NCI-H226 (cell line): ENCODE measurements at places on chromosomes 11 and 22.

DNA sequence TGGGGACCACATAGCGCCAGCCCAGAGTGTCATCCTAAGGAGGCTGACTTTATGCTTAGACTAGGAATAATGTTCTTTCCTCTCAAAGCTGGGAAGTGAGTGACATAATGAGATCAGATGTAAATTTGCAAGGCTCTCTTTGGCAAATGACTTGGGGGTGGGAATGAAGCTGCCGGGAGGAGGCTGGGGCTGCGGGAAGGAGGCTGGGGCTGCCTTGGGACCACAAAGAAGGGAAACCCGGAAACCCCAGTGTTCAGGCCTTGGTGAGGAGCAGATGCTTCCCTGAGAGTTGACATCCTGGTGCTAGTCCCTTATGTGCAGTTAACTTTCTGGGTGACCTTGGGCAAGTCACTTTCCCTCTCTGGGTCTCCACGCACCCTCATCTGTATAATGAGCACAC, 182.0 kb downstream of the CHST1 start:
- no peak for DNase-seq

- DNase-seq: no peak
Observed at GRCh38 chr11:69529001-69529400, 47.5 kb downstream of the LINC01488 start.

- DNase-seq: no peak
Observed at GRCh38 chr11:83317757-83318690, 31.9 kb upstream of the CCDC90B start.

- no peak for DNase-seq
Observed at GRCh38 chr11:19241260-19242178, 774 bp upstream of the E2F8 start.

GRCh38 chr11:20618083-20618482, 18.7 kb downstream of the SLC6A5 start:
- DNase-seq: no peak

DNA sequence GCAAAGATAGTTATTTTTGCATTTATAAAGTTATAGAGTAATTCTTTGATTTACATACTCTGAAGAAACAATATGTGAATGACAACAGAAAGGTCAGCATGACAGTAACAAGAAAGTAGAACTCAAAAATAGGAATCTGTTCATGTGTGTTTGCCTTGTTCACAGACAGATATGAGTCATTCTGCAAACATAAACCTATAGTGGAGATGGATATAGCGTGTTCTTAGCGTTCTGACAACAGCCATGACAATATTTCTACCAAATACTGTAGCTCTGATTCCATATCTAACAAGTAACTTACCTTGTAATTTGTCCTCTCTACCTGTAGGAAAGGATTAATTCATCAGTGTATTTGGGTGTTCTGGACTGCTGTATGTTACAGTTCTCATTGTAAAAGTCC, 208.5 kb upstream of the MTMR2 start:
- no peak for DNase-seq

- peak; percentile 81 for DNase-seq
Observed at GRCh38 chr22:21014726-21015465, at the start of gene P2RX6. Gene P2RX6 (plus strand): TSS chr22:21015165. CDS start chr22:21015175, 10 bp downstream.

- no peak for DNase-seq
Observed at GRCh38 chr11:71388637-71389235, 59.5 kb downstream of the DHCR7 start.

- no peak for DNase-seq
Observed at GRCh38 chr11:71163371-71163770, 89.0 kb downstream of the SHANK2 start.

DNA sequence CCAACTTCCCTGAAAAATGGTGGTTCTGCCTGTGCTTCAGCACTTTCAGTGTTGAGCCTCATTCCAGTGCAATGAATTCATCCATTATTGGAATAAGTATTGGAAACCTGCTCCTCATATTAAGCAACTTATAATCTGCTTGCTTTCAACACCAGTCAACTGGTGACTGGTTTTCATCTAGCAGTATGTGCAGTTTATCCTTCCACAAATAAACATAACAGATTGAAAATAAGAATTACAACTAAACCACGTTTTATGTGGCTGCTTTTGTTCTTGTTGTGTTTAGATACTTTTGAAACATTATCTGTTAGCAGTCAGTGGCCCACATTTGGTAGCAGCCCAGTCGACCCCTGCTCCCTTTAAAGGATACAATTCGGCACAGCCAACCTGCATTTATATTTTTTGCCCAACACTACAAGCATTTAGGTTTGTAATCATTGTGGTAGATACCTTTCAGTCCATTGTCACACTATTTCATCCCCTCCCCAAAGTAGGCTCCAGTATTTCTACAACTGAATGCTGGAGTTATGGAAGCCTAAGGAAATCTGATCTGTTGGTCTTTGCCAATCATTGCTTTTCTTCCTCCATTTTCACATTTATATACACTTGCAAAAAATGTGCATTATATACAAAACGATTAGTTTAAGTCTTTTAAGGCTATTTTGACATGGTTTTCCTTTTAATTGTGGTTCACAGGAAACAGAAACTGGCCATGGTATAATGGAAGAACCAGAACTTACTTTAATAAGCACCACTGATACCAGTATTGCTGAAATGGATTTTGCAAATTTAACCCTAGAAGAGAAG, 13.1 kb downstream of the TAF1D start:
- no peak for DNase-seq

DNA sequence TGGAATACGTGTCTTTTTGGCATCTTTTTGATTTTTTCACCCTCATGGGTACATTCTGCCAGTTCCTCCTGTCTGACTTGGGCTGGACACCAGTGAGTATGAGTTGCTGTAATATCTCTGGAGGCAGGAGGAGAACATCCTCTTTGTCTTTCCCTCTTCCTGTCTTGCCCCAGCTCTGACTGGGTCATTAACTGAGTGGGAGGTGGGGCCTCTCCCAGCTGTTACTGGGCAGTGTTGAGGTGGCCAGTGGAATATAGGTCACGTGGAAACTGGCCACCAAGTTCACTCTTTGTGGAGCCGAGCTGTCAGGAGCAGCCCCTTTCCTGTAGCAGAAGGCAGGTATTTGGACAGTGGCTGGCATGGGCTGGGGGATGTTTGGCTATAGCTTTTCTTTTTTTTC, 2.2 kb downstream of the GLB1L2 start:
- no peak for DNase-seq

- DNase-seq: no peak
Observed at GRCh38 chr11:76453248-76453647, 8.4 kb downstream of the EMSY start.

DNA sequence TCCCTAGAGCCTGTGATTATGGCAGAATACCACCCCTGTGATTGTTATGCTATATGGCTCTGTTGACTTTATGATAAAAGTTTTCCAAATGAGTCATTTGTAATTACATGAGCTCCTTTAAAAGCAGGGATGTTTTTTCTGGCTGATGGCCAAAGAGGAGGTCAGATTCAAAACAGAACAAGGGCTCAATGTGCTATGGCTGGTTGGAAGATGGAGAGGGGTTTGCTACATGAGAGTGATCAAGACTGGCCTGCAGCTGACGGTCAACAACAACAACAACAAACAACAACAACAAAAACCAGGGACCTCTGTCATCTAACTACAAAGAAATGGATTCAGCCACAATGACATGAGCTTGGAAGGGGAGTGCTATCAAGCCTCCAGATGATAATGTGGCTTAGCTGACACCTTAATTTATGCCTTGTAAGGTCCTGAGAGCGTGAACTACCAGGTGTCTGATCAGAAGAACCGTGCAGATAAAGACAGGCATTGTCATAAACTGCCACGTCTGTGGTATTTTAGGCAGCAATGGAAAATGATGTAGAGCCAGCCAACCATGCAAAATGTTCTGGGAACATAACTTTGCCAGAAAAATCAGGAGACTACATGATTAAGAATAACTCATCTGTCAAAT, 47.2 kb downstream of the PIWIL3 start:
- peak; percentile 20 for DNase-seq

DNA sequence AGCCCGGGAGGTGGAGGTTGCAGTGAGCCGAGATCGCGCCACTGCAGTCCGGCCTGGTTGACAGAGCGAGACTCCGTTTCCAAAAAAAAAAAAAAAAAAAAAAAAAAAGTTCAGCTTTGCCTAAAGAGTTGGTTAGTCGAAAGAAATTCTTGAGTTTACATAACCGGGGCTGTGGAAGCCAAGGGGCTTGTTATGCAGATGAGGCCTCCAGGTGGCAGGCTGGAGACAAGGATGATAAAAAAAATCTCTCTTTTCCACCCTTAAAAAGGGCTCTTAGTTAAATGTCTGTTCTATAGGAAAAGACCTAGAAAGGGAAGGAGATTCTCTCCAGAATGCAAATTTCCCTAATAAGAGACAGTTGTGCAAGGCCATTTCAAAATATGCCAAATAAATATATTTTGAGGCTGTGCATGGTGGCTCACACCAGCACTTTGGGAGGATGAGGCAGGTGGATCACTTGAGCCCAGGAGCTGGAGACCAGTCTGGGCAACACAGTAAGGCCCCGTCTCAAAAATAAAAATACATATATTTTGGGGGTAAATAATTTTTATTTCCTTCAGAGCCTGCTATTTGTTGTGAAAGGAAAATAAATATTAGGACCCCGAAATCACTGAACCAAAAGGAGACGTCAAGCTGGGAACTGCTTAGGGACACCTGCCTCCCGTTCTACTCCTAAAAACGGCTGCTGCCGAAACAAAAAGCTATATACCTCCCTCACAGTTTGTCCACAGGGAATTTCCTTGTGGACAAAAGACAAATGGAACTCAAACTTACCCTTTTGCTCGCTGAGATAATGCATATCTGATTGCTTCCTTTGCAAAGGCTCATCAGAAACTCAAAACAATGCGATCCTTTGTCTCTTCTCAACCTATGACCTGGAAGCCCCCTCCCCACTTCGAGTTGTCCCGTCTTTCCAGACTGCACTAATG, 2.4 kb upstream of the IFITM2 start:
- DNase-seq: peak; percentile 33

DNA sequence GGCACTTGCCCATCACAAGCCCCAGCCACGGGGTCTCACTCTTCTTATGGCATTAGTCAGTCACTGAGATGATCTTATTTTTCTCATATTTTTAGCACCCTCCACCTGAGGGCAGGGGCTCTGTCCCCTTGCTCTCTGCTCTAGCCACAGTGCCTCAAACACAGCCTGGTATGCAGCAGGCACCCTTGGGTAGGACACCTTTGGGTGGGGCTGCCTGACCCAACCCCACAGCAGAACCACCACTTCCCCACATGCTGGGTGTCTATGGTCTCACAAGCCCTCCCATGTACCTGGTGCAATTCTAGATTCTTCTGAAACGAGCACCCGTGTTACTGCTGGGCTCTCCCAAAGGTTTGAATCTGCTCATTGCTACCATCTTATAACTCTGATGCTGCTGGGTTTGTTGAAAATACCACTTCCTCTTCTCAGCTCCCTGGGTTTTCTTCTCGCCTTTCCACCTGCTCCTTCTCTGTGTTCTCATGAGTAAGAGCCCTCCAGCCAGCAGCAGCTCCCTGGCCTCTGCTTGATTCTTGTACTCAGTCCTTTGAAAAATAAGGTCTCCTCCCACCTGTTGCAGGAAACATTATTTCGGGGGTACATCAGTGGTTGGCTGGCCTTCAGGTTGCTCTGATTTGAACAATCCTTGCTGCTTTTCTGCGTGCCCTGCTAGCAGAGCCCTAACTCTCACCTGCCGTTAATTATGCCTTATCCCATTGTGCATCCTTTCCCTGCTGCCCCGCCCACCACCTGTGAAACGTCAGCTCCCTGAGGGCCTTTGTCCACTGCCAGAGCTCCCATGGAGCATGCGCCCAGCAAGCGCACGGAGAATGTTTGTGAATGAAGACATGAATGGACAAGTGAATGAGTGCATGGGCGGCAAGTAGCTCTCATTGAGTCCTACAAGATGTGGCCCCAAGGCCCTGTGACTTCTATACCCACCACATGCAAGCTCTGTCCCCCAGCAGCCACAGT, 1181.6 kb downstream of the TBC1D22A start:
- DNase-seq: no peak

GRCh38 chr11:45102810-45103621, 43.4 kb upstream of the PRDM11 start:
- DNase-seq: peak; percentile 91

DNA sequence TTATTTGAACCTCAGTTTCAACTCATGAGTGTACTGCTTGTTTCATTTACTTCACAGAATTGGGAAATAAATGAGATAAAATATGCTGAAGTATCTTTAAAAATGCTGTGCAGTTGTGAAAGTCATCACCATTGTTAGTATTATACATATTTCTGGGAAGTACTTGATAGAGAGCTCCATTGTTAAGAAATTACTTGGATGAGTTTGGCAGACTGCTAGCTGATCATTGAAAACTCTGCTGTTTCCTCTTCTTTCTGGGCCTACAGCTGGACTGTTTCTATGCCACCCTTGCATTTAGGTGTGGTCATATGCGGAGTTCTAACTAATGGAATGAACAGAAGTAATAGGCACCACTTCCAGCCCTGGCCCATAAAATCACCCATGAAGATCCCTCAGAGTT, 10.0 kb downstream of the SIK2 start:
- DNase-seq: peak; percentile 28

DNA sequence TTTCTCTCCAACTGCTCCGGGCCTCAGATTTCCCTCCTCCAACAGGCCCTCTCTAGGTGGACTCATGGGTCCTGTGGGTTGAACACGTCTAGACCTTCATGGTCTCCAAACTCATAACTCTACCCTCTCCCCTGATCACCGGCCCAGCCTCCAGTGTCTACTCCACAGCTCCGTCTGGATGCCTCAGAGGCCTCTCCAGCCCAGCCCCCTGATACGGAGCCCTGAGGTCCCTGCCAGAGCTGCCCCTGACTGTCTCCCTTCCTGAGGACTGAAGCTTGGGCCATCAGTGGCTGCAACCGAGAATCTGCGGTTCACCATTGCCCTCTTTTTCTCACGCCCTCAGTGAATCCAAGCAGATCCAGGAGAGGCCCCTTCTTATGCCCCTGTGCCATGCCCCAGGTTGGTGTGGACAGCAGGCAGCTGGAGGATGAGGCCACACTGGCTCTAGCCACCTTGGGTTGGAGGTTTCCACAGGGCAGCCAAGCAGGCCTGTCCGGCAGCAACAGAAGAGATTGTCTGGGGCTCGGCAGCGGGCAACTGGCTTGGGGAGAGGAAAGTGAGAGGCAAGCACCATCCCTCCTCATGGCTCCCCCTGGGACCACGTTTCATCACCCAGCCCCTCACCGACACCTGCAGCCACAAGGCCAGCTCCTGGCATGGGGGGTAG, 104.6 kb upstream of the FGF3 start:
- DNase-seq: no peak

GRCh38 chr11:119486691-119487259, 63.8 kb upstream of the THY1 start:
- no peak for DNase-seq

GRCh38 chr11:20926799-20927540, 257.6 kb downstream of the NELL1 start:
- no peak for DNase-seq

- DNase-seq: no peak
Observed at GRCh38 chr11:118979434-118979833, 7.9 kb downstream of the FOXR1 start.
